ENCODE measurements at places on chromosomes 3 and 15. TPM values are rescaled to one million over a fixed set of nuclear protein-coding genes. Genes with fewer than 3 reads are reported as not detected.

DNA sequence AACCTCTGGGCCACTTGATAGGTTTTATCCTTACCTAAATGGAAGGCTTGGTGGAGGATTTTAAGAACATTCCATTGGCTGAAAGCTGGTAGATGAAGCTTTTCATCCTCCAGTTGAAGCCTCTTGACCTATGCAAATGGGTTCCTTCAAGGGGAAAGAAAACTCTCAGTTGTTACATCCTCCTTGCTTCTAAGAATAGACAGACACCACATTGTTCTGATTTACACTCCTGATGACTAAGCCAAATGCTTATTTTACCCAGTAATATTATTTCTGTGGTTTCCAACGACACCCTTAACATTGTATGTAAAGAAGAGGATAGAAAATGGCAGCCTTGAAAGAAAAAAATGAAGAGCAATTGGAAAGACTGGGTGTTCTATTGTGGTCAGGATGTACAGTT is 480.5 kb downstream of the OTOL1 start:
- DNase-seq: no peak

Gene GPR171
- 1.7 TPM for total RNA-seq

DNA sequence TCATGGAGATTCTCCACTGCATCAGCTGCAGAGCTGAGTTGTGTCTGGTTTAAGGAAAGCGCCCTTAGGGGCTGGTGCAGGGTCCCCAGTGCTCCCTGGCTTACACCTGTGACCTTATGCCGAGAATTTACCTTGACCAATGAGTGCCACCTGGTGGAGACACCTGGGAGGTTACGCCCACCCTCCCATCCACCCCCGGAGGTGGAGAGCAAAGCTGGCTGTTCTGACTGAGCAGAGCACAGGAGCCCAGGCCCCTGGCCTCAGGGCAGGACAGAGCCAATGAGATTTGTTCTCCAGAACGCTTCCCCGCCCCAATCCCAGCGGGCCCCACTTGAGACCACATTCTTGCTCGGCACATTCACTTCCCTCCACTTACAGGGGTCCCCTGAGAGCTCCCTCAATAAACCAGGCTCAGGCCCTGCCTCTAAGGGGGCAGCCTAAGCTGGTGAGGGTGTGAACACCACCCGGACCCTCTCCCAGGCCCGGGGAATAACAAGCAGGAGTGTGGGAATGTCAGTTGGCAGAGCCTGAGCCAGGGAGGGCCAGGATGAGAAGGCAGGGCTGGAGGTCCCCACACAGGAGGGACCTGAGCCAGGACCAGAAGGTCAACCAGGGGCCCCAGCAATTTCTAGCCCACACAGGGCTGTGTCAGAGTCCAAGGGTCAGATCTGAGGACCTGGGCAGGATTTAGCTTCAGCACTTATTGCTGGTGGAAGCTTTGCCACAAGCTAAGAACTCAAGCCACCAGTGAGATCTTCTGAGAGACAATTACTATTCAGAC is 117.1 kb downstream of the TPRA1 start:
- no peak for DNase-seq

GRCh38 chr3:33030802-33031201 is 66.1 kb downstream of the GLB1 start:
- DNase-seq: no peak

GRCh38 chr15:83105440-83105839 is 2.0 kb upstream of the TM6SF1 start:
- DNase-seq: no peak

DNA sequence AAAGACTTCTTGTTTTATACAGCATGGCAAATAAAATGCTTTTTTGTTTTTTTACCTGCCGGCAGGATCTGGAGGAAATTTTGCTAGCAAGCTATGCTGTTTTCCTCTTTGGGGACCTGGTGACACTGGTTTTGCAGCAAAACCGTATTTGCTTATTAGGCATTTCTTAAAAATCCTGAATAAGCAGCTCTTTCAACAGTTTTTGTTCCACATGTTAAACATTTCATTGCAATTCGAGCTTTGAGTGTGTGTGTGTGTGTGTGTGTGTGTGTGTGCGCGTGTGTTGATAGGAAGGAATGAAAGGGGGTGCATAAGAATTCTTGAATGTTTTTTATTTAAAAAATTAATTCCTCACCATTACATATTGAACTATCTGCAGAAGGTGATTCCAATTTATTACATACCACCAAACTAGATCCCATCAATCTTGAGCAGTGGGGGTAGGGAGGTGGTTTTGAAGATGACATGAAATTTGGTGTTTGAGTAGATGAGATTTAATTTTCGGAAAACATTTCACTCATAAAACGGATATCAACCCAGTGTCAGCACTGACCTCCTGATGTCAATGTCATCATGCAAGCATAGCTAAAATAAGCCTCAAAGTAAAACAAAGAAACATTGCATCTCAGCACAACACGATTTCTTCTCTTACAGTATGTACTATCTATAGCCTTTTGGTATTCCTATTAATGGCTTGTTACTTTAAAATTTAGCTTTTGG is 17.3 kb downstream of the ZBTB38 start:
- DNase-seq: no peak

Gene SLC9C1
- 0.45 TPM for total RNA-seq

Gene DAPK2
- 48.8 TPM for total RNA-seq

DNA sequence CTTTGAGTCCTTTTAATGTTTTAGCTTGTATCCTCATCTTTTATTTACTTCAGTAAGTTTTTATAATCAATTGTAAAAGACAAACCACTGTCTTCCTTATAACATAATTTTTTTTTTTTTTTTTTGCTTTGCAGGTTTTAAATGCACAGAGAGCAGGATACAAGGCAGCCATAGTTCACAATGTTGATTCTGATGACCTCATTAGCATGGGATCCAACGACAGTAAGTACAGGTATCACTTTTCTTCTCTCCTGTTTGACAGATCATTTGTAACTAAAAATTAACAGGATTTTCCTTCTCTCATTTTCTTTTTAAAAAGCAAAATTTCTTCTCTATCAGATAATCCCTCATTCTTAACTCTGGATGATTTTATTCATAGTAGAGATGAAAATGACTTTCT is 75.4 kb downstream of the PFN2 start:
- no peak for DNase-seq

DNA sequence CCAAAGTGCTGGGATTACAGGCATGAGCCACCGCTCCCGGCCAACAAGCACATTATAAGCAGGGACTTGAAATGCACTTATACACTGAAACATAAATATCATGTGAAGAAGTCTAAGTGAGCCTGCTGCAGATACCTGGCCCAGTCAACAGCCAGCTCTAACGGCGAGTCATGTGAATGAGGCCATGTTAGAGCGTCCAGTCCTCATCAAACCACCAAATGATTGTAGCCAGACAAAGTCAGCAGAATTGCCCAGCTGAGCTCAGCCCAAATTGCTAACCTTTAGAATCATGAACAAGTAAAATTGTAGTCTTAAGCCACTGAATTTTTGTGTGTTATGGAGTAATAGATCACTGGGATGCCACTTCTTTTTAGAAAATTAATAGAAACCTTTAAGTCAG is 37.8 kb upstream of the UACA start:
- DNase-seq: no peak

- no peak for DNase-seq
Measured at GRCh38 chr3:163951397-163951987, 1126.8 kb downstream of the SI start.

DNA sequence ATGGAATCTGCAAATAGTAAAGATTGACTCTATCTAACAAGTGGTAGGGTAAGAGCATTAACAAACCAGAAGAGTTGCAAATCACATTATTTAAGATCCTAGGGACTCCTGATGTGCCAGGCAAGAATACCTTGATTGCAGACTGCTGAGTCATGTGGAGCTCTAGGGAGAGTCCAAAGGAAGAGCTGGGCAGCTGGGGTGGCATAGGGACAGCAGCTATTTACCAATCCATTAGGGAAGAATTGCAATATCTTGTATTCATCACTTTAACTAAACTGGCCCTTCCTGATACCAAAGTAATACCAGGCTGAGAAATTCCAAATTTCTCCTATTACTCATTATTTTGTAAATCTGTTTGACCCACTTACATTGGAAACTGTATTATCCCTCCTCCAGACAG is 52.2 kb upstream of the ACP3 start:
- no peak for DNase-seq

GRCh38 chr3:107662586-107662985 is 139.8 kb downstream of the BBX start:
- no peak for DNase-seq

- no peak for DNase-seq
Measured at GRCh38 chr3:35522450-35522849, 116.9 kb upstream of the ARPP21 start.

DNA sequence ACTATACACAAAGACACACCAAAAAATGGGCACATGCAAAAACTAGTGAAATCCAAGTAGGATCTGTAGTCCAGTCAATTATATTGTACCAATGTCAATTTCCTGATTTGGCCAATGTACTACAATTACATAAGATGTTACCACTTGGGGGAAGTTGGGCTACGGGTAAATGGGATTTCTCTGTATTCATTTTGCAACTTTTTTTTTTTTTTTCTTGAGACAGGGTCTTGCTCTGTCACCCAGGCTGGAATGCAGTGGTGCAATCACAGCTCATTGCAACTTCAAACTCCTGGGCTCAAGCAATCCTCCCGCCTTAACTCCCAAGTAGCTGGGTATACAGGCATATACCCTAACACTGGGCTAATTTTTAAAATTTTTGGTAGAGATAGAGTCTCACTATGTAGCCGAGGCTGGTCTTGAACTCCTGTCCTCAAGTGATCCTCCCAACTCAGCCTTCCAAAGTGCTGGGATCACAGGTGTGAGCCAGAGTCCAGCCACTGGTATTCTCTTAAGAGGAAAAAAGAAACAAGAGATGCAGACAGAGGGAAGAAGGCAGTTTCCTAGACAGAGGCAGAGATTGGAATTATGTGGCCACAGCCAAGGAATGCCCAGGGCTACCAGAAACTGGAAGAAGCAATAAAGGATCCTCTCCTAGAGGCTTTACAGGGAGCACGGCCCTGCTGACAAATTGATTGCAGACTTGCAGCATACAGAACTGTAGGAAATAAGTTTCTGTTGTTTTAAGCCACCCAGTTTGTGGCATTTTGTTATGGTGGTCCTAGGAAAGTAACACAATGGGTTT is 33.3 kb downstream of the TFDP2 start:
- DNase-seq: no peak

Gene NANOGP8
- 0.34 TPM for total RNA-seq

DNA sequence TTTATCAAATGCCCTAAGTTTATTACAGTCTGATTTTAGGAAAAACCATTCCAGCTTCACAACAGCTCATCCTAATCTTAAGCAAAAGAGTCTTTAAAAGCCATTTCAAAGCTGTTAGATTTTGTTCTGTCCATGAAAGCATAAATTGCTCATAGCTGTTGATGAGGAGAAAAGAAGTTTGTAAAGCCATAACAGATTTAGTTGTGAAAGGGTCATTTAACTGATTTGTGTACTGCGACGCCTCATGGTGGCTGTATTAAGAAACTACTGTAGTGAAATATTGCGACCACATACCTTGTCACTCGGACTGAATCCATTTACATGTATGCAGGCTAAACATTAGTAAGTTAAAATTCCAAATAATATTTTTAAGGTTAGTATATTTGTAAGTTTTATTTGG is 20.9 kb downstream of the BBX start:
- no peak for DNase-seq

Gene SEMA5B
- 0.59 TPM for total RNA-seq

- no peak for DNase-seq
Measured at GRCh38 chr15:98866511-98866910, 141.1 kb downstream of the PGPEP1L start.

DNA sequence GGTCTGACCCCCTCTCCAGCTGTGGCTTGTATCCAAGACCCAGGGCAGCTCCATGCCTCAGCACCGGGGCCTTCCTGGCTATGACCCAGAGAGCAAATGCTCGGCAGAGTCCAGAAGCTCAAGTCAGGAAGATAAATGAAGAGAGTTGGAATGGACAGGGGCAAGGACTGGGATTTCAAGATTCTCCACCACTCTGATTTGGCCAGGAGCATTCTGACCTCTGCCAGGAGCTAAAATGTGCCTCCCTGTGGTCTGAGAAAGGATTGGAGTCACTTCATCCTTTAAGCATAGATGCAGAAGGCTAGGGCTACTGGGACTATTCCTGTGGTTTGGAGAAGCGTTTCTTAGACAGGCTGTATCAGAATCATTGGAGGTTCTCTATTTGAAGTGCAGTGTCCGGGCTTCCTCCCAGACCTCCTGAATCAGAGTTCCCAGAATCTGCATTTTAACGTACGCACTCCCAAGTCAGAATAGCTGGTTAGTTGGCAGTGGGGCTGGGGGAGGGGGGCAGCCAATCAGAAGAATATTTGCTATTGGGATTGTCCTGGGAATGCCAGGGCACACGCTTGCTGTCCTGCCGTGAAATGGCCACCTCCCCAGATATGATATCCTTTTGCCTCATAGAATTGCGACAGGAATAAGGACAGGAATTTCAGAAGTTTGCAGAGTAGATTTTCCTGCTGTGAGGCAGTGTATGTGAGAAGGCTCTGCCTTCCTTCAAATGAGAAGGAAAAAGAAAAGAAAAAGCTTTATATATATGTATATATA is 57.4 kb downstream of the HRH1 start:
- no peak for DNase-seq

DNA sequence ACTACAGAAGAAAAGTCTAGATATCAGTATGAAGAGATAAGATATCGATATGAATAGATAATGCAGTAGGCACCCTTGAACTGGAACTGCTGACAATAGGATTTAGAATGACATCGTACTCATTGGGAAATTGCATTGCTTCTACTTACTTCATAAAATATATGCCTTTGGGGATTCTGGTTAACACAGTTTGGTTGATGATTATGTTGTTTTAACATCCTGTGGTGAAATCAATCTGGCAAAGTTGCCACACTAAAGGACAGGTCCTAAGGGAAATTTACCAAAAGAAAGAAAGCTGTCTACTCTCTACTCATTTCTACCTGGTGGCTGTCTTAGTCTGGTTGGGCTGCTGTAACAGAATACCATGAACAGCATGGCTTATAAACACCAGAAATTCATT is 417.4 kb upstream of the DPH6 start:
- DNase-seq: no peak

- DNase-seq: no peak
Measured at GRCh38 chr15:70418943-70419342, 321.2 kb upstream of the TLE3 start.

GRCh38 chr15:72216079-72216478 is 14.9 kb downstream of the PKM start:
- DNase-seq: no peak

DNA sequence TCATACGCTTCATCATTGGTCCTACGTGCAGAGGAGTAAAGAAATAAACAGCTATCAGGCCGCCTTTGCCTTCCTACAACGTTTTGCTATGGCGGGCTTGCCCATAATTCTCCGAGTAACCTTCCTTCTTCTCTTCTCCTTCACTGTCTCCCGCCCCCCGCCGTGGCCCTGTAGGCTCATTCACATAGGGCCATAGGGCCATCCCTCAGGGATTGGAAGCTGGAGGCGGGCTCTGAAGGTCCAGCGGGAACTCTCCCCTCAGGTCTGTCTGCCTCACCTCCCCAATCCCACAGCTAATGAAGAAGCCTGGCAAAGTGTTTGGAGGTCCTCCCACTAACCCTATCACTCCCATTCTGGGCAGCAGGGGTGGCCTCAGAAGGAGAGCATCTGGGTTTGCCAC is 43.6 kb downstream of the SEMA5B start:
- DNase-seq: no peak

- no peak for DNase-seq
Measured at GRCh38 chr3:35320646-35321407, 318.5 kb upstream of the ARPP21 start.

Gene PYGO1
- total RNA-seq: 0.73 TPM

Data from left colon (tissue), 2 donors.